Activated CD4-positive, alpha-beta T cell treated with anti-CD3 and anti-CD28 coated beads, Interleukin-2, Interleukin-4, amounts not matched to agents 100 ng/mL and 50 ng/mL, durations not matched to agents 16 hours and 8 hours (primary cell): ENCODE measurements at places on chromosomes 3 and 15.

GRCh38 chr3:186417791-186418190 is 55.8 kb upstream of the DGKG start:
- DNase-seq, result peak; percentile 62

DNA sequence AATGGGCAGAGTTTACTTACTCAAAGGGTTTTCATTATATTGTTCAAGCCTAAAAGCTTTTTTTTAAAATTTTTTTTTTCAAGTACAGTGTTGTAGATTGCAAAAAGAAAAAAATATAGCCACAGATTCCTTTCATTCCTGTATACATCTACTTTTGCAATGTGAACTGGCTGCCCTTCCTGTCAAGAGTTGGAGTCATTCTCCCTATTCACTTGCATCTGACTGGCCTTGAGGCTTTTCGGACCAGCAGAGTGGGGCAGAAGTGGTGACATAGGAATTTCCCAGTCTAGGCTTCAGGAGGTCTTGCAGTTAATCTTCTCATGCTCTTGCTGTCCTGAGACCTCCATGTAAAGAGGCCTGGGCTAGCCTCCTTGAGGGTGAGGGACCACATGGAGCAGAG is 218.3 kb upstream of the CFAP20DC start:
- no peak for DNase-seq

GRCh38 chr15:25812845-25813244 is 50.3 kb downstream of the ATP10A start:
- no peak for DNase-seq

GRCh38 chr3:186717039-186717457 is at the start of gene KNG1:
Gene KNG1, plus strand, starts transcription at chr3:186717359. Its CDS starts 184 bp downstream, at chr3:186717543.
- DNase-seq, result no peak

DNA sequence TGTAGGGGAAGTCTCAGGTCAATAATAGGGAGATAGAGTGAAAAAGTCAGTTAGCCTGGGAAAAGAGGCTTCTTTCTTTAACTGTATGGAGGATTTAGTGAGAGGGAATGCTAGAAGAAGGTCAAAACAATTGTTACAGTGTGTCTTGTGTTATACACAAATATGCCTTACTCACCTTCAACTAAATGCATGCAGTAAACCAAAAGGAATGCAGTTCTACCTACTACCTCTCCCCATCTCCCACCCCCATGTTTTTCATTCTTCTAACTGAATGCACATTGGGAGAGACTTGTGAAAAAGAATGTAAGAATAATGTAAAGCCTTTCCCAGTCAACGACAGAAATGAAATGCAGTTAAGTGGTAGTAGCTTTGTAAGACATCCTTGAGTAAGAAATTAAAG is 33.8 kb downstream of the CCDC66 start:
- no peak for DNase-seq

GRCh38 chr15:89743594-89743993 is 7.5 kb downstream of the MESP1 start:
- DNase-seq, result no peak

GRCh38 chr15:41914411-41914810 is 20.6 kb upstream of the SPTBN5 start:
- no peak for DNase-seq

- DNase-seq, result no peak
Observed at GRCh38 chr3:38561746-38562466, 65.8 kb downstream of the EXOG start.

DNA sequence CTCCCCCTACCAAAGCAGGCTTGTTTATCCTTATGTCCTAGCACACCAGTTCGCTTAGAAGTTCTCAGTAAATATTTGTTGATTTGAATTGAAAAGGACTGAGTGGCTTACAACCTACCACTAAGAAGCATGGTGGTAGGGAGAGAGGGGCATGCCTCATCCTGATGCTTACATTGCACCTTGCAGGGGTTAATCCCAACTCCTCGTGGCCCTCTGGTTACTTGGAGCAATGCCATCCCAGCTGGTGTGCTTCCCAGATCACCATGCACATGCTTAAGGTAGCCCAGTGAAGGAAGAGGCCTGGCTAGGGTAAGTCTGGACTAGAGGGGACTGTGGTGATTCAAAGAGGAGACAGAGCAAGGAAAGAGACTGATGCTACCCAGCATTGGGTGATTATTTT is 253.3 kb downstream of the CLSTN2 start:
- no peak for DNase-seq

GRCh38 chr3:160381470-160381869 is 17.6 kb downstream of the IFT80 start:
- DNase-seq, result no peak

- no peak for DNase-seq
Observed at GRCh38 chr3:134627831-134628230, 23.0 kb downstream of the KY start.

DNA sequence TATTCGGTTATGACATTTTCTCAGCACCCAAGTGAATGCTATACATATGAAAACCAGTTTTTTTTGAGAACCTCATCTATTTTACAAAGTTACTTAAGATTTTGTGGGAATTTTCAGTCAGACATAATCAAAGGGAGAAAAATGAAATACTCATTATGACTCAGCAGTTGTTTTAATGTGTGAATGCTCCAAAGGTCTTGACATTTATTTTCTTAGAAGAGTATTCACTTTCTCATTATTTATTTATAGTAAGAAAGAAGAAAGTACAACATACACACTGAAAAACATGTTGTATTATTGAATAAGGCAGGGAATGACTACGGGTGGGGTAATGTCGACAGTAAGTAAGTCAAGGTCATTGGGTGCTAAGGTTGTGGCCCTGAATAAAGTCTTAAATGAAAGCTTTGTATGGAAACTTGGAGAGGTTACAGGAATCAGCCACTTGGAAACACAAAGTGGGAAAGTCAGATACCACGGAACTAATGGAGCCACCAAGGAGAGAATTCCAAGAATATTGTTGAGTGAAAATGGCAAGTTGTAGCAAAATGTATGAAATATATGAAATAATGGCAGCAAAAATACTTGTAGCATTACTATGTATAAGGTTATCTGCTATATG is 844.5 kb downstream of the TBL1XR1 start:
- DNase-seq, result no peak

GRCh38 chr3:53691349-53691748 is 154.9 kb downstream of the CHDH start:
- DNase-seq, result no peak

GRCh38 chr15:99729920-99730319 is 3.3 kb downstream of the LYSMD4 start:
- DNase-seq, result no peak

- no peak for DNase-seq
Observed at GRCh38 chr15:58677426-58677825, 72.1 kb downstream of the ADAM10 start.

- DNase-seq, result no peak
Observed at GRCh38 chr3:184414418-184415202, 34.8 kb downstream of the CHRD start.

- no peak for DNase-seq
Observed at GRCh38 chr3:54574906-54575617, 352.8 kb downstream of the LRTM1 start.

GRCh38 chr15:74604983-74605794 is 10.4 kb upstream of the CLK3 start:
- no peak for DNase-seq

DNA sequence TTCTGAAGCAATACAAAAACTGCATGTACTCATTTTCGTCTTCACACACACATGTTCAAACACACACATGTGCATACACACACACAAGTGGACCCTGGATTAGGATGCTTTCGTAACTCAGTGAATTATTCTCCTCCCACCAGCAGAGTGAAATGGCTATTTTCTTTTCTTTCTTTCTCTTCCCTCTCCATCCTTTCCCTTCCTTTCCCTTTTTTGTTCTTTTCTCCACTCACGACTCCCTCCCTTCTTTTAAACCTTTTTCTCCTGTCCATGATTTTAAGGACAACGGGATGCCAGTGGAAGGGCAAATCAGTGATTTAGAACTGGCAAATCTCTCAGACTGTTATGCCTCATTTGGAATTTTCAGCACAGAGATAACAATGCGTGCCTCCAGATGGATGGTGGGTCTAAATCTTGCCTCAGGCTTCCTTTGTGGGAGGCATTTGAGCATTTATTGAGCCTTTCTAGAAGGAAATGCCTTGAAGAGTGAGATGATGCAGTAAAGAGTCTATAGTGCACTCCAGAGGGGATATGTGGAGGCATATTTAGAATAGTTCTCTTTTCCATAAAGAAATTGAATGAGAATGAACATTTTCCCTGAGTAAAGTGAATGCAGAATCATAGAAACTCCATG is 130.4 kb upstream of the SLC7A14 start:
- no peak for DNase-seq

- no peak for DNase-seq
Observed at GRCh38 chr15:51647128-51647562, 24.6 kb upstream of the DMXL2 start.

GRCh38 chr15:90839187-90840071 is 29.0 kb upstream of the FURIN start:
- DNase-seq, result no peak

DNA sequence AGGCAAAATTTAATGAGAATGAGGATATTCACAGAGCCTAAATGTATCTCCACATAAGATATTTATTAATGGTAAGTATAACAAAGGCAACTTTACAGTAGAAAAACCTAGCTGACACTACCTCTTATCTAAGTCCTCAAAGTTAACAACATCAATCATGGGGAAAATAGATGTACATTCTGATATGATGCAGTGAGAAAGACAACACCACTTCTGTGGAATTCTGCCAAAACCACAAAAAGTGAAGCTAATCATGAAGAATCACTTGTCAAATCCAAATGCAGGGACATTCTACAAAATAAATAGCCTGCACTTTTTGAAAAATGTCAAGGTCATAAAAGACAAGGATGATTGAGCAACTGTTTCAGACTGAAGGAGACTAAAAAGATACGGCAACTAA is 27.5 kb upstream of the EOMES start:
- DNase-seq, result no peak

- DNase-seq, result no peak
Observed at GRCh38 chr3:71713041-71713440, 12.2 kb downstream of the EIF4E3 start.

- DNase-seq, result no peak
Observed at GRCh38 chr3:30982416-30983075, 88.1 kb upstream of the GADL1 start.

DNA sequence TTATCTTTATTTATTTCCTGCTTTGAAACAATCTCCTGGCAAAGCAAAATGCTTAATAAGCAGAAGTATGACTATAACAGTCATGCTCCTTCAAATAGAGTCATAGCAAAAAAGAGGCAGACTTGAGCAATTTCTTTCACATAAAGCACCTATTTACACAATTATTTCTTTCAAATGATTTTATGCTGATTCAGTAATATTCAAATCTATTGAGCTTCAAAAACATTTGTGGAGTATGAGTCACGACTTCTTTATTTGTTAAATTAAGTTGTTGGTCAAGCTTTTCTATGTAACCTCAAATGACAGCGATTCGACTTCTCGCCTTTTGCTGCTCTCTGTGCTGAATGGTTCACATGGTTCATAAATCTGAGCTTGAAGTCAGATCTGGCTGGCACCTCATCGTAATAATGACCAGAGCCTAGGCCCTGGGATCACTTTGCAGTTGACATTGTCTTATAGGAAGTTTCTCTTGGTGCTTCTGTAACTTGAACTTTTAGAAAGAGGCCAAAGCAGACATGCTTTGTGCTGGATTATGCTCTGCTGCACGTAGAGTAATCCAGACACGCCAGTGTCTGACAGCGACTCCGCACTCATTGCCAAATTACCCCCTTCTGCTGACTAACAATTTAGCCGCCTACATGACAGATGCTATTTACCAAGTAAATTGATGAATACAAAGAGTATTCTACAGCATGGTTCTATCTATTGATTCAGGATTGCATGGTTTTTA is 139.0 kb downstream of the MCTP2 start:
- DNase-seq, result no peak

GRCh38 chr3:169668957-169669741 is 5.6 kb upstream of the MECOM start:
- DNase-seq, result peak; percentile 54

DNA sequence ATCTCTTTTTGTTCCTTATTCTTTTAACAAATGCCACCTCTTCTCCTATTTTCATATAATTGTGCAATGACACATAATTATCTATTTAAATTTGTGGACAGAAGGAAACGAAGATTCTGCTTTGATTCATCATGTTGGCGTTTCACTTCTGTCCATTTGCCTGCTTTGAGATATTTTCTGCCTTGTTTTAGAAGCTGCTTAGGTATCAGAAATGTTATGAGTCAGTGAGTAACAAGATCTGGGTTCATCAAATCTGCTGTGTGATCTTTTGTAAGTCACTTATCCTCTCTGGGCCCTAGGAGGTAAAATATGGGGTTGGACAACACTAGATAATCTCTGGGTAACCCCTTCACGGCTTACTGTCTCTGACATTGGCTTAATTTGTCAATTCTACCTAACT is 7.3 kb upstream of the MINDY4B start:
- peak; percentile 17 for DNase-seq

DNA sequence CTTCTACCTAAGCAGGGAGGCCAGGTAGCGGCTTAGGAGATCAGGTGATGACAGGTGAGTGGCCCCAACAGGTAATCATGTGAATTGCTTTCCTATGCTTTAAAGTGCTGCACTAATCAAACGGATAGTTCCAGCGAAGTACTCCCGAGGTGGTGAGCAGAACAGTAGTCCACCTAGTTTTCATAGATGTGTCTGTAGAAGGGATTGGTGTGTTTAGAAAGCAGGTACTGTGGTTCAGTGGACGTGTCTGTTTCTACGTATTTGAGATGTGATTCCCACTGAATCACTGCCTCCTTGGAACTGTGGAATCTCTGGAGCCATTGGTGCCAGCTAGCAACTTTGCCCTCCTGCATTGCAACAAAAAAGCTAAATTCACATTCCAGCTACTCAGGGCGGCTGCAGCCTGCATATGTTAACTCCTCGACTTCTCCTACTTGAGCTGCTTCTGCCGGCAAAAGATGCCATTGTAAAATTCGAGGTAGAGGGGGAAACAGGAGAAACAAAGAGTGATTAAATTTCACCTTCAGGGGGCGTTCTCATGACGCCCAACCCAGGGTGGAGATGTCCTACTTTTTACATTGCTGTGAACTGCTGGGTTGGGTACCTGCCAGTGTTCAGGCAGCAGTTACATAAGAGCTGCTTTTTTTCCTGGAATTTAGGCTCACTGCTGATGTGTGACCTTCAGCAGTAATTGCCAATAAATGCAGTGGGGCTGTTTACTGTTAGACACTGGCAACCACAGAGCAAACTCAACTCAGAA is 227.3 kb downstream of the ITPR1 start:
- no peak for DNase-seq

GRCh38 chr3:195863121-195864061 is 45.0 kb downstream of the TNK2 start:
- DNase-seq, result peak; percentile 55
